ENCODE measurements at places on chromosomes 1 and 21. TPM values are rescaled to one million over a fixed set of nuclear protein-coding genes. Genes with fewer than 3 reads are reported as not detected.

Gene CCDC17
- 2.2 TPM for total RNA-seq

Gene CLCA4
- not detected for total RNA-seq

Gene S100A9
- 138 TPM for total RNA-seq

Gene CD48
- total RNA-seq: 9.9 TPM

Gene F5
- 0.85 TPM for total RNA-seq

Gene HPDL
- not detected for total RNA-seq

DNA sequence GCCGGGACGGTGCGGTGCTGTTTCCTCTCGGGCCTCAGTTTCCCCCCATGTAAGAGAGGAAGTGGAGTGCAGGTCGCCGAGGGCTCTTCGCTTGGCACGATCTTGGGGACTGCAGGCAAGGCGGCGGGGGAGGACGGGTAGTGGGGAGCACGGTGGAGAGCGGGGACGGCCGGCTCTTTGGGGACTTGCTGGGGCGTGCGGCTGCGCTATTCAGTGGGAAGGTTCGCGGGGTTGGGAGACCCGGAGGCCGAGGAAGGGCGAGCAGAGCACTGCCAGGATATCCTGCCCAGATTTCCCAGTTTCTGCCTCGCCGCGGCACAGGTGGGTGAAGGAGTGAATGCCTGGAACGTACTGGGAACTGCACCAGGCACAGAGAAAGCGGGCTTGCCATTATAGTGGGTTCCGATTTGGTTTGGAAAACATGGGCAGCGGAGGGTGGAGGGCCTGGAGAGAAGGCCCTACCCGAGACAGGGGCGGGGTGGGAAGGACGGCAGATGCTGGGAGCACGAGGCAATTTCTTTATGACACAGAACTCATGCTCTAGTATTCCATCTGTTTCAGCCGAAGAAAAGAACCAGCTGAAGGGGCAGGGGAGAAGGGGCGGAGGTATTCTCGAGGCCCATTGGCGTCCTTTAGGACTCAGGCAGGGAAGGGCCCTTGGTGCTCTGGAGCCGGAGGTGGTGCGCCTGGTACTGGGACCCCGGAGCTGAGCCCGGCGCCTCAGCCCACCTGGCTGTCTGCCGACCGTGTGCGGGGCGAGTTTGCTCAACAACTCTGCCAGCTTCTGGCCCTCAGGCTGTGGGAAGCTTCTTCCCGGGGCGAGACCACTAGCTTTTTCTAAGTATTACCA lies 960 bp downstream of the PCSK9 start:
- DNase-seq: no peak

Gene GPR25
- not detected for total RNA-seq

DNA sequence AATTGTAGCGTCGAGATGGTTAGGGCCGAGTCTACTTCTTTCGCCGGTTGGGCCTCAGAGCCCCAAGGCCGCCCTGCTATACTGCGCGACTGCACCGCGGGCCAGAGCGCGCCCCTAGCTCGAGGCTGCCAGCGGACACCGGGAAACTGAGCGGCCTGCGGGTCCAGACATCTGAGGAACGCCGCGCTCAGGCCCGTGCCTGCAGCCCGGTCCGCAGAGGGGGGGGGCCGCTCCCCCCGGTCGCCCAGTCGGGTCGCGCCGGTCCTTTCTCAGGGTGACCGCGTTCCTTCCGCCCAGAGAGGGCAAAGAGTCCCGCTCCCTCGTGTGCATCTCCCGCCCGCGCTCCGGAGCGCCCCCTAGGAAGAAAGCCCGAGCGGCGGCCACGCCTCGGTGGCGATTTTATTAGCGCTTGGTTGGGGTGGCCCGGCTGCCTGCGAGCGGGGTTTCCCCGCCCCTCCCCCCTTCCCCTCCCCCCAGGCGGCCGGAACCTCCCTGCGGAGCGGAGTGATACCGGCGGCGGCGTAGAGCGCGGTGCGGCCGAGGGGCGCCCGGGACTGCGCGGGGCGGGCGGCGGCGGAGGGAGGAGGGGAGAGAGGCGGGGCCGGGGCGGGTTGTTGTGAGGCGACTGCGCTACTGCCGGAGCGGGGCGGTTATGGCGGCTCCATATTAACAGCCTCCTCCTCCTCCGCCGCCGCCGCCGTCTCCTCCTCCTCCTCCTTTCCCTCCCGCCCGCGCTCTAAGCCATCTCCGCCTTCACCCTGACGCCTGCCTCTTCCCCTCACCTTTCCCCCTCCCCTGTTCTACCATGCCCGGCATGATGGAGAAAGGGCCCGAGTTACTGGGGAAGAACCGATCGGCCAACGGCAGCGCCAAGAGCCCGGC lies at the start of gene RCOR3:
Gene RCOR3 (plus strand): TSS at position 611 of the 882 bp plus-strand sequence. CDS start 195 bp downstream, at position 806.
- peak; percentile 74 for DNase-seq

Gene ALX3
- not detected for total RNA-seq

- DNase-seq: no peak
Measured at GRCh38 chr1:94951046-94951445, 24.1 kb upstream of the CNN3 start.

GRCh38 chr1:181577475-181577874 lies 94.2 kb downstream of the CACNA1E start:
- no peak for DNase-seq

DNA sequence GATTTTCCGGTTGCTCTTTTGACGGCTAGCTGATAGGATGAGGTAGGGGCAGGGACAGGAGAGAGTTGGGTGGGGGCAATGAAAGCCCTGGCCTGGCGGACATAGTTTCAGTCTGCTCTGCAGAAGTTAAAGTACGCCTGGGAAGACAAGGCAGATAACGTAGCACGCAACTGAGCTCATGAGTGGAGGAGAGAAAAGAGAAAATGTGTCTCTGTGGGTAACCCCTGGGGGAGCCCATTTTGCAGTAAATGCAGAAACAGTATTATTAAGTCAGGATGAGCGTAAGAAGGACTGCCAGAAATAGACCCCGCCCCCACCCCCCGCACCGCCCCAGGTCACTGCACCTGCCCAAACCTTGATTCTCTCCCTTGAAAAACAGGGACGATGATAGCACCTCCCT lies 51.7 kb upstream of the TARBP1 start:
- no peak for DNase-seq

DNA sequence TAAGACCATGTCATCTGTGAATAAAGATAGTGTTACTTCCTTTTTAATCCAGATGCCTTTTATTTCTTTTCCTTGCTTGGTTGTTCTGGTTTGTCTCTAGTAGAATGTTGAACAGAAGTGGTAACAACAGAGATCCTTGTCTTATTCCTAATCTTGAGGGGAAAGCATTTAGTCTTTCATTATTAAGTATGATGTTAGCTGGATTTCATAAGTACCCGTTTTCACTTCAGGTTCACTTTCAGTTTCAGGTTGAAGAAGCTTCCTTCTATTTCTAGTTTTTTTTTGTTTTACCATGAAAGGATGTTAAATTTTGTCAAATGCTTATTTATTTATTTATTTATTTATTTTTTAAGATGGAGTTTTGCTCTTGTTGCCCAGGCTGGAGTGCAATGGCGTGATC lies 22.3 kb upstream of the AGPAT3 start:
- DNase-seq: no peak

- no peak for DNase-seq
Measured at GRCh38 chr1:55352080-55352810, 137.1 kb upstream of the USP24 start.

DNA sequence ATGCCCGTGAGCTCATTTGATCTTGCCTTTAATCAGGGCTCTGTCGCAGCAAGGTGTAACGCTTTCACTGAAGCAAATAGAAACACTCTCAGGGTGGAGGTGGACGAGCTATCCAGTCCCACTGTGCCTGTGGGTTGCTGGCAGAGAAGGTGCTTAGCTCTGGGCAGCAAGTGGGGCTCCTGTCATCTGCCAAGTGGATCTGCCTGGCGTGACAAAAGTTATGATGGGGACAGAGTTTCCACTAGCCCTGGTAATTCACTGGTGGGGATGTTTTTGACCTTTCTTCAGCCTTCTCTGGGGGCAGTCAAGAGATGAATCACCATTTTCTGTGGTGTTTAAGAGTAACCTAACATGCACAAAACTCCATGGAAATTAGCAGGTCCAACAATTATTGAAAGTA lies 71.3 kb upstream of the EDEM3 start:
- DNase-seq: no peak

DNA sequence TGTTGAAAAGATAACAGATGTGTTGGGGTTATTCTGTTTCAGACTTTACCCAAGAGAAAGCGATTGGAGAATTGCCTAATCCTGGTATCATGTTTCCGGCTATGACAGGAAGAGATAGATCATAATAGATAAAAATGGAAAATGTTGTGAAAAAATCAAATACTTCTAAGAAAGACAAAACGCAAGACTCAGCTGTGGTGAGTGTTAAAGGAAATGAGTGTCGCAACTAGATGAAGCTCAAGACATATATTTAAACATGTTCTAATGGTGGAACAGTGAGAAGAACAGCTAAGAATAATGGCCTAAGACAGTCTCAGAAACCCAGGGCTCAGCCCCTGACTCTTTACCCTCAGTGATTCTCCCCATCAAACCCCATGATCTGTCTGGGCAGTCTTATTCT lies 426.7 kb upstream of the RUNX1 start:
- no peak for DNase-seq

DNA sequence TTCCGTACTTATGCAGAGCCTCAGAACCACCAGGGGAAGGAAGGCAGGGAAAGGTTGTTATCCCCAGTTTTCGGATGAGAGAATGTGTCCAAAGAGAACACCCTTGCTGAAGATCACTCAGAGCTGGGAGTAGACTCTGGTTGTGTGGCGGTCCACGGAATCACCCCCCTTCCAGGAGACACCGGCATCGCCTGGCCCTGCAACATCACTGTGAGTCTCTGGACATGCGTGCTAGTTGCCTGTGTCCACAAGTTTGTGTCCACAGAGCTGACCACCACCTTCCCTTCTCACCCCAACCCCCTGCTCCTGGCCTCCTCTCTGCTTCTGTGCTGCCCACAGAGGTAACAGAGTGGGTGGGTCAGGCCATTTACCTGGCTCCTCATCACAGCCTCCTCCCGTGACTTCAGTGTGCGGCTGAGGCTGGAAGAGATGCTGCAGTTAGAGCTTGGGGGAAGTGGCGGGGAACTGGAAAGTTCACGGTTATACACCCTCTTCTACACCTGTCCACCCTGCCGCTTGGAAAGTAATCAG lies 7.3 kb downstream of the MYBPH start:
- no peak for DNase-seq

GRCh38 chr21:42515708-42516502 lies 2.3 kb downstream of the SLC37A1 start:
- no peak for DNase-seq

DNA sequence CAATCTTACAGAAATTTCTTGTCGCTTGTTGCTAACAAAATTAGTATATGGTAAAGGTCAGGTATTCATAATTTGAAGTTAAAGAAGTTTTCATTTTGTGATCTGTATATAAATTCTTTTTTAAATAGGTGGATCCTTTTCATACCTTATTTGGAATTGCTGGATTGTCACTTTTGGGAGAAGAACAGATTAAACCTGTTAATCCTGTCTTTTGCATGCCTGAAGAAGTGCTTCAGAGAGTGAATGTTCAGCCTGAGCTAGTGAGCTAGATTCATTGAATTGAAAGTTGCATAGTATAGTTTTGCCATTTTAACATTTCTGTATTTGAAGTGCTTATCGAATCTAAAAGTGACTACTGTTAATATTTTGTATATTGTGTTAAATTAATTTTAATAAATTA lies 2.3 kb upstream of the MSH4 start:
- no peak for DNase-seq
